Stimulated activated CD8-positive, alpha-beta memory T cell treated with anti-CD3 and anti-CD28 coated beads, Interleukin-2, amount 100 ng/mL, for 48 hours (primary cell): ENCODE measurements at places on chromosomes 6 and 20.
A peak's percentile ranks its signal among the peaks of the same experiment; 100 is the strongest.

DNA sequence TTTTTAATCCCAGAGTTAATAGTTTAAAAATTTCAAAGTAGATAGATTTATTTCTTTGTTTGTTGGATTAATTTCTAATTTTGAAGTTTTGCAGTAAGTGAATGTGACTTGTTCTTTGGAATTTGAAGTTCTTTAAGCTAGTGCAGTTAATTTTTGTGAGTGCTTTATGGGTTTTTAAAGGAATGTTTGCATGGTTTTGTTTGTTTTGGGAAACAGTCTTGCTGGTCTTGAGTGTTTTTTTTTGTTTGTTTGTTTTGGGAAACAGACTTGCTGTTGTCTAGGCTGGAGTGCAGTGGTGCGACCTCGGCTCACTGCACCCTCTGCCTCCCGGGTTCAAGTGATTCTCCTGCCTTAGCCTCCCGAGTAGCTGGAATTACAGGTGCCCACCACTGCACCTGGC is 9.5 kb downstream of the PANK2 start:
- no peak for DNase-seq

- peak; percentile 35 for DNase-seq
These were observed 96.5 kb downstream of the HFE start for GRCh38 chr6:26183581-26184366.

GRCh38 chr20:21509597-21510371 is 4.1 kb downstream of the NKX2-2 start:
- no peak for DNase-seq

- no peak for DNase-seq
These were observed 325.6 kb downstream of the CENPW start for GRCh38 chr6:126665551-126665950.

GRCh38 chr6:150207931-150208570 is 65.2 kb downstream of the PPP1R14C start:
- DNase-seq: no peak

- DNase-seq: no peak
These were observed 71.4 kb downstream of the ARID1B start for GRCh38 chr6:156848533-156848932.

GRCh38 chr6:156862711-156863110 is 85.5 kb downstream of the ARID1B start:
- no peak for DNase-seq

DNA sequence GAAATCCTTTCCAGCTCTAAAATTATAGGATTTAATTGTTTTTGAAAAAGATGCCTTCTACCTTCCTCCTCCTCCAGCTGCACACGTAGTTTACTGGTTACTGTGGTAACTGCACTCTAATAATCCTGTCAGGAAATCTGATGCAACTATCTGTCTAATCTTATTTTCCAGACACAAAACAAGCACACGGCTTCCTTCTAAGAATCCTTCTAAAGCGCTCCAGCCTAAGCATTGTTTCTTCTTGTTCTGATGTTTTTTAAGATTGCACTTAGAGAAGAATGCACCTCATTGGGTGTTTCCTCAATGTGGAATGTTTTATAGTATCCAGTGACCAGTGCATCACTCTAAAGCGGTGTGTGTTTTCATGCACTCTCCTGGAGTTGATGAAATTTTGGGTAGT is 63.6 kb downstream of the CARMIL1 start:
- DNase-seq: no peak

GRCh38 chr6:135537741-135538301 is 40.3 kb upstream of the AHI1 start:
- peak; percentile 22 for DNase-seq

DNA sequence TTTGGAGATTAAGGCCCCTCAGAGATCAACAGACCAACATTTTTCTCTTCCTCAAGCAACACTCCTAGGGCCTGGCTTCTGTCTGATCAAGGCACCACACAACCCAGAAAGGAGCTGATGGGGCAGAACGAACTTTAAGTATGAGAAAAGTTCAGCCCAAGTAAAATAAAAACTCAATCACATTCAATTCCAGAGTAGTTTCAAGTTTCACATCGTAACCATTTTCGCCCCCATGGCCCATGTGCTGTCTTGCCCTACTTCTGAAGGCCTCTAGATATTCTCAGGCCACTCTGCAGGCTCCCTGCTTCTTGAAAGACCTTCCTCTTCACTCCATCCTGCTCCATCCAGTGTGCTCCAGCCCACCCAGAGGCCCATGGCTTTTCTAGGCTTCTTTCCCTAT is 4.2 kb downstream of the IL17A start:
- no peak for DNase-seq

- DNase-seq: no peak
These were observed 21.6 kb upstream of the CALHM6 start for GRCh38 chr6:116439522-116440051.

GRCh38 chr6:111862314-111862713 is 10.9 kb downstream of the FYN start:
- no peak for DNase-seq

DNA sequence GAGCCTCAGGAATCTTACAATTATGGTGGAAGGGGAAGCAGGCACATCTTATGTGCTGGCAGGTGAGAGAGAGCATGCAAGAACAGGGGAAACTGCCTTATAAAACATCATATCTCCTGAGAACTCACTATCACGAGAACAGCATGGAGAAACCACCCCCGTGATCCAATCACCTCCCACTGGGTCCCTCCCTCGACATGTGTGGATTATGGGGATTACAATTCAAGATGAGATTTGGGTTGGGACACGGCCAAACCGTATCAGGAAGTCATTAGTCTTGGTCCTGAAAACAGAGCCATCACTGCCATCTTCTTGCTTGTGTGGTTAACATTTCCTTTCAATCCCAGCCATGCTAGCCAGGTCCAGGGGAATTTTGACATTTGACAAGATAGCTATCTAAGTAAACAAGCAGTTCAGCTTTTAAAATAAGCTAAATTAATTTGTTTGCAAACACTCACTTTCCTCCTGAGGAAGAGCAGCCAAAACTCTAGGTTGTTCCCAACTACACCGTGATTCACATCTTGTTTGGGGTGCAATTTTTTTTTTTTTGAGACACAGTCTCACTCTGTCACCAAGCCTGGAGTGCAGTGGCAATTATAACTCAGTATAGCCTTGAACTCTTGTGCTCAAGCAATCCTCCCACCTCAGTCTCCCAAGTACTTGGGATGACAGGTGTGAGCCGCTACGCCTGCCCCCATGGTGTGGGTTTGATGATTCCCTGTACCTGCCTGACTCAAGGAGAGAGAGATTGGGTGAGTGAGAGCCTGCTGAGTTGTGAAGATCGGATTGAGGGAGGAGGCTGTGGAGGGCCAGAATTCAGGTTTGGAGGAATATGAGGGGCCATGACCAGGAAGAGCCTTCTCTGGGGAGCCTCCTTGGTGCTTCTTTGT is 13.0 kb upstream of the PPP1R14C start:
- no peak for DNase-seq

DNA sequence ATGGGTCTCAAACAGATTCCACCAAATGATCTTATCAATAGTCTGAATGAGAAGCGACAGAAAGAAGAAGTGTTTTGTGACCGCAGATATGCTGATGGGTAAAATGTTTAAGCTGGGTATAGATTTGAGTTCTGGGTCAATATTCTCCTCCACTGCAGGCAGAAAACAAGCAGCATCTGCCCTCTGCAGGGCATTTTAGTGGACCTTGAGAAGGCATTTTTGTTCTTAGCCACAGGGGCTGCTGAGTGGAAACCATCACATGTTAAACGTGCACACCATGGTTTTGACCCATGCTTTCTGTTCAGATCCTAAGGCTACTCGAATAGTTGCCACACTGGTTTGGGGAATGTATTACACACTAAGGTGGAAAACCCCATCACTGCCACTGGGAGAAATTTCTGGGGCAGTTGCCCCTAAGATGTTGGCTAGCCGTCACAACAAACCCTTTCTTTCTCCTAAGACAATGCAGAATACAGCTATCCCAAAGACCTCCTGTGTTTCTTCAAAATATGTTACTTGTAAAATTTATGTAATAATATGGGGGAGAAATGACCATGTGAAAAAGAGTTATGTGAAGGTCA is 5.5 kb downstream of the POU3F2 start:
- DNase-seq: no peak

- no peak for DNase-seq
These were observed 80.1 kb downstream of the MAN1A1 start for GRCh38 chr6:119269266-119270103.

DNA sequence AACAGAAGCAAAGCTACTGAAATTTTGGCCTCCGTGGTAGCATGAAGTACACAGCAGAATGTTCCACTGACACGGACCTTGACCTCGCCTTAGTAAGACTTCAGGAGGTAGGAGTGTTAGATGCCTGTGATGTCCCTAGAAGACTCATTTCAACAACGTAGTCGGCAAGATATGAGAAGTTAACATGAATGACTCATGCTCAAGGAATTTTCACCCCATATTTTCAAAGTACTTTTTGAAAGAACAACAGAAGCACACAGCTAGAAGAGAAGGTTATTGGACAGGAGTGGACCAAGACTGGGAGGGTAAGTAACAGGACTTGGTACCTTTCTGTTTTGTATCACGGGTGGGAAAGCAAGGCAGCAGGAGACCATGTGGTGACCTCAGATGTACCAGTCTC is 78.0 kb downstream of the DZANK1 start:
- no peak for DNase-seq

- no peak for DNase-seq
These were observed 45.3 kb upstream of the TRDN start for GRCh38 chr6:123681957-123682462.

DNA sequence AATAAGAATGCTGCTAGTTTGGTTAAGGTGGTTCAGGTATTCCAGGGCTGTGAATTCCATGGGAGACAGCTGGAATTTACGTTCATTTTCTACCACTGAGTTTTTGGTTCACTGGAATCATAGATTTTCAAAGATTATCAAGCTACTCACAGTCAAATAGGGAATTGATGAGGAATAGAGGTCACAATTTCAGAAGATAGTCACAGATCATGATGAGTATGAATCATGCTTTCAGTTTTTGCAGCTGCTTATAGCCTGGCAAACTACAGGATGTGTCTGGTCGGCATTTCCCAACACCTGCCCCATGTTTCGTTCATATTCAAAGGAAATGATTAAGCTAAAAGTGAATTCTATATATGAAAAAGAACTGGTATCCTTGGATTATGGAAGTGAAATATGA is 58.7 kb downstream of the BCKDHB start:
- DNase-seq: no peak

GRCh38 chr6:169738204-169738975 is 13.0 kb downstream of the DYNLT2 start:
- DNase-seq: no peak

GRCh38 chr20:5056801-5057599 is 55.7 kb upstream of the SLC23A2 start:
- DNase-seq: peak; percentile 50

- DNase-seq: no peak
These were observed 59.6 kb upstream of the LAMP5 start for GRCh38 chr20:9454791-9455190.

DNA sequence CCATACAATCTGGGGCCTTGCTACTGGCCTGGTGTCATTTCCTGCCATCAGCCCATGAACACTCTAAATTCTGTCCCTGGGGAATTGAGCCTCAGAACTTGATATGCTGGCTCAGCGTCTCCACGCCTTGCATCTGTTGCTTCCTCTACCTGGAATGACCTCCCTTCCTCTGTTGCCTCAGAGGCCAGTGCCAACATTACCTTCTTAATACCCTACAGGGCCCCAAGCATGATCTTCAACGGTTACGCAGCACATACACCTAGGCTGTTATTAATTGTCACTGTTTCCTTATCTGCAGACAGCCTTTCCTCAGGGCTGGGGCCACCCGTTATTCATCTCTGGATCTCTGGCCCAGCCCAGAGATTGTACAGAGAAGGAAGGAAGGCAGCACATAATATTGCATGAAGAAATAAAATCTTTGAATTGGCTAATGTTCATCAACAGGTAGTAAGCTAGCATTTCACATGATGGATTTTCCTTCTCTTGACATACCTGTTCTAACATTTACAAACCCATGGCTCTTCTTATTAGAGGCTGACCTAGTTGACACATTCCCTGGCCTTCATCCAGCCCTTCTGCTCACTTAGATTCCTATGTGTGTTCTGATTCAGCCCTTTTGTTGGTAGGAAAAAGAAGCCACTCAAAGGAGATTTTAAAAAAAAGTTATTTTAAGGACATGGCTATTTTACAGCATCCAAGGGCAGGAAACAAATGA is 8.4 kb upstream of the RNF182 start:
- no peak for DNase-seq

GRCh38 chr20:11155156-11155756 is 481.5 kb upstream of the JAG1 start:
- no peak for DNase-seq

- no peak for DNase-seq
These were observed 60.4 kb downstream of the FOXO3 start for GRCh38 chr6:108621117-108621516.

DNA sequence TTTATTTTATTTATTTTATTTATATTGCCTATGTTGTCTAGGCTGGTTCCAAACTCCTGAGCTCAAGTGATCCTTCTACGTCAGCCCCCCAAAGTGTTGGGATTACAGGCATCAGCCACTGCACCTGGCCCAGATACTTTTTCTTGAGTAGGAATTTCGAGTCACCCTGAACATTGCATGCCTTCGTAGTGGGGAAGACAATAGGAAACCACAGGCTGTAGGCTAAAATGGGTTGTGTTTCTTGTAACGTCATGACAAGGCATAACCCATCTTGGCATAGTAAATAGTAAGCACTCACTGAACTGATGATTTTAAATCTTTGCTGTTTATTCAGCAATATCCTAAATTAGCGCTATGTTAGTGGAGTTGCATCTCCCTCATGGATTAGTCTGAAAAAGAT is 34.9 kb downstream of the PTPN1 start:
- no peak for DNase-seq
